Aorta (tissue), 5 donors: ENCODE measurements at places on chromosomes 4 and X. TPM values are rescaled to one million over a fixed set of nuclear protein-coding genes. Genes with fewer than 3 reads are reported as not detected.

GATA1 gene
- not detected for total RNA-seq

AMBN gene
- not detected for total RNA-seq

ADH1B gene
- 753 TPM for total RNA-seq

CLDN2 gene
- total RNA-seq, result not detected

P2RY10 gene
- 1.1 TPM for total RNA-seq

FGFBP2 gene
- total RNA-seq, result 1.6 TPM

MXRA5 gene
- 13.5 TPM for total RNA-seq

IGSF1 gene
- total RNA-seq, result 3.2 TPM

DNA sequence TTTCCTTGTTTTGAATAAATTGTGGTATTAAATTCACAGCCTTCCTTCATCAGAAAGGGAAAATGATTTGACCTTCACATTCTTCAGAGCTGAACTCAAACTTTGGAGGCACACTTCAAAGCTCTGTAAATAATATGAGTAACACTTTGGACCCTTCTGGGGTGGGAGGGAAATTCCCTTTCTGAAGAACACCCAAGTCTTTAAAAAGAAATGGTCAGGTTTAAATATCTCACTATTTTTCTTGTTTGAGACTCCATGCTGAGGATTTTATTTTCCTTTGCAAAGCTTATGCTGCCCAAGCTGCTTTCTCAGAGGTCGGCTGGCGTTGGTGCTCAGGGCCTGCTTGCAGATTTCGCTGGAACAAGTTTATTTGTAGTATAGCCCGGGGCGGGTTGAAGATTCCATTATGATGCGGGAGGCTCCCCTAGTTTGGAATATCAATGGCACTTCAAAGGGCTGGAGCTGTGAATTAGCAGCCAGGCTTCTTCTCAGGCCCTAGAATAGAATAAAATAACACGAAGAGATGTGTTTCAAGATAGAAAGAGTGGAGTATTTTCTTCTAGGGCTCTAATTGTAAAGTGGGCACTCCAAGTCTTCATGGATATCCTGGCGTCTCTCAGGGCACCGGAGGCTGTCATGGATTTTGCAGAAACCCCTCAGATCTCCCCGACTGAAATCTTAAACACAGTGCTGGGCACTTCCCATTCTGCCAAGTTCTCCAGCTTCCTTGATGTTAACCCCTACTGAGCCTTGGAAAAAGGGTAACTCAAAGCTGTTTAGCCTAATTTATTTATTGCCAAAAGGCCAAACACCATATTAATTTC is 315.6 kb downstream of the GPAT3 start:
- DNase-seq, result no peak
- no peak overlapping the region for H3K27ac ChIP-seq
- no peaks in the 10 kb centered on the region for H3K36me3 ChIP-seq
- no peaks in the 10 kb centered on the region for H3K4me1 ChIP-seq
- no peak overlapping the region for H3K4me3 ChIP-seq

DNA sequence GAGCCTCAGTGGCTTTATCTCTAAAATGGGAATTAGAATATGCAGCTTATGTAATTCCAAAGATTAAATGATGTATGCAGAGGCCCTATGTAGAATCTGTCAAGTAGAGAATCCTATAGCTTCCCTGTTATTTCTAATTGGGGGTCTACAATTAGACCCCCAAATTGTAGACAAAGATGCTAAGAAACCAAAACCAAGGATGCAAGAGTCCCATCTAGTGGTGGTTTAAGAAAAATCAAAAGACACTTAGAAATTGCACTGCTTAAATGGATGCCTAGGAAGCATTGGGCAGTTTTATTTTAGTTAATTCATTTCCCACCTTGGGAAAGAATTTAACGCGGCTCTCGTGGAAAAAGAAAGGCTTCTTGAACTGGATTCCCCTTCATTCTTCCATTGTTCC is 115.2 kb downstream of the GABRA2 start:
- H3K27ac ChIP-seq, result no peak overlapping the region
- H3K36me3 ChIP-seq, result no peaks in the 10 kb centered on the region
- no peaks in the 10 kb centered on the region for H3K4me1 ChIP-seq
- no peak overlapping the region for H3K4me3 ChIP-seq
- DNase-seq, result no peak
- H3K27me3 ChIP-seq, result no peaks in the 10 kb centered on the region

DNA sequence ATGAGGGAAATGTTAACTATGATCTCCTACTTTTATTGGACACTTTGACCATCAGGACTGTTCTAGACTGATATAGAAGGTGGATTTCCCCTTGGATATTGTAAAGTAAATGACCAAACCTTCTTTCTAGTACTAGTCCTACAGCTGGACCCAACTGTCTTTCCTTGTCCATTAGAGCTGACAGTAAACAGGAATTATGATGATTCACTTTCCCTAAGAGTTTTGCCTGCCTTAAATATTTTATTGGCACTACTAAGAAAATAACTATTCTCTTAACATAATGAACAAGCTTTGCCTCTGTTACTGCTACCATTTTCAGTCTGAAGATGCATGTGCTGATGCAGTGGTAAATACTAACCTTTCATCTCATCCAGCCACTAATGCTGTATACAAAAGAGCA is 915.4 kb downstream of the CENPC start:
- H3K4me1 ChIP-seq, result no peaks in the 10 kb centered on the region
- no peaks in the 10 kb centered on the region for H3K36me3 ChIP-seq
- no peak for DNase-seq
- no peak overlapping the region for H3K27ac ChIP-seq
- H3K4me3 ChIP-seq, result no peak overlapping the region

DNA sequence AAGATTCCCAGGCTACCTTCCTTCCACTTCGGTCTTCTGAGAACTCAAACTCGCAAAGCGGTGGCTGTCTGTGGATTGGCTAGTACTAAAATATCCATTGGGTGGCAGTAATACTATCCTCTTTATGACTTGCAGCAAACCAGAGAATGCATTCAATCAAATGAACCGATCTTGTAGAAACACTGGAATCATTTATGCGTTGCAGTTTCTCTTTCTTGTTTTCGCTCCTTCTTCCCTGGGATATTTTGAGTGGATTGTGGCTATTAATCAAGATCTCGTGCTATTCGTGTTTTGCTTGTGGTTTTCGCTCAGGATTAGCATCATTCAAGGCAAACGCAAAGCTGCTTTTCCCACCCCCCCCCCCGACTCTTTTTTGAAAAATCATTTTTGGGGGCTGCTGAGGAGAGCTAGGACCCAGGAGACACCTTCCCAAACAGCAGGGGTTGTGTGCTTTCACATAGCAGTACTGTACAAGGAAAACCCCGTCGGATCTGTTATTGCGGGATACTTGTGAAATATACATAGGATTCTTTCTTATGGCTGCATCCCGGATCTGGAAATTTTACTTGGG is at the start of gene IL1RAPL1:
Gene IL1RAPL1, plus strand, starts transcription at position 466 of the 571 bp plus-strand sequence.
- no peak for DNase-seq
- no peak within 1 kb of the TSS for H3K27ac ChIP-seq
- H3K4me1 ChIP-seq, result no peaks in the 10 kb centered on the region
- peak within 1 kb of the TSS; percentile 40 for H3K4me3 ChIP-seq

- H3K4me1 ChIP-seq, result no peaks in the 10 kb centered on the region
- H3K4me3 ChIP-seq, result no peak overlapping the region
- H3K27ac ChIP-seq, result no peak overlapping the region
Measured at GRCh38 chrX:120476714-120477113, 7.6 kb upstream of the LAMP2 start.

DNA sequence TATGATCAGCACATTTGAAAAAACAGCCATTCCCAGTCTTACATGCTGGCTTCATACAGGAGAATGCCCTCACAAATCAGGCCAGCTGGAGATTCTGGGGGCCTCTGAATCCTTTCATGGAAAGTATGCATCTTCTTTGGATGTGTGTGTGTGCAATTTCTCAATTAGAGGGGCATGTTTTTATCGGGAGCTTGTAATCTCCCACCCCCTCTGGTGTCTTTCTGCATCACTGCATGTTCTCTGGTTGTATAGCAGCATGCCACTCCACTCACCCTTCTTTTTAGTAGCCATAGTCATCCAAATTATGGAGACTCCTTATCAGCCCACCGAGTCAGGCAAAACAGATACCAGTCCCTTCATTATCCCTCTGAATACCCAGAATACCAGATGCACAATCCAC is 282.2 kb upstream of the SLIT2 start:
- H3K27ac ChIP-seq, result no peak overlapping the region
- H3K4me1 ChIP-seq, result no peaks in the 10 kb centered on the region
- no peaks in the 10 kb centered on the region for H3K27me3 ChIP-seq

GRCh38 chr4:35802644-35803043 is 441.7 kb downstream of the ARAP2 start:
- H3K4me1 ChIP-seq, result no peaks in the 10 kb centered on the region
- DNase-seq, result no peak
- H3K27ac ChIP-seq, result no peak overlapping the region
- no peaks in the 10 kb centered on the region for H3K27me3 ChIP-seq
- no peaks in the 10 kb centered on the region for H3K36me3 ChIP-seq
- no peak overlapping the region for H3K4me3 ChIP-seq

GRCh38 chr4:114558446-114559020 is 40.1 kb upstream of the UGT8 start:
- no peak overlapping the region for H3K4me3 ChIP-seq
- H3K27ac ChIP-seq, result no peak overlapping the region
- DNase-seq, result no peak

GRCh38 chr4:101288365-101289145 is 58.8 kb downstream of the PPP3CA start:
- DNase-seq, result no peak
- H3K36me3 ChIP-seq, result no peaks in the 10 kb centered on the region
- no peaks in the 10 kb centered on the region for H3K27me3 ChIP-seq

- no peaks in the 10 kb centered on the region for H3K4me1 ChIP-seq
- no peaks in the 10 kb centered on the region for H3K36me3 ChIP-seq
- no peak for DNase-seq
- H3K27ac ChIP-seq, result no peak overlapping the region
- H3K4me3 ChIP-seq, result no peak overlapping the region
- no peaks in the 10 kb centered on the region for H3K27me3 ChIP-seq
Measured at GRCh38 chr4:183430994-183431347, 13.5 kb upstream of the CDKN2AIP start.

DNA sequence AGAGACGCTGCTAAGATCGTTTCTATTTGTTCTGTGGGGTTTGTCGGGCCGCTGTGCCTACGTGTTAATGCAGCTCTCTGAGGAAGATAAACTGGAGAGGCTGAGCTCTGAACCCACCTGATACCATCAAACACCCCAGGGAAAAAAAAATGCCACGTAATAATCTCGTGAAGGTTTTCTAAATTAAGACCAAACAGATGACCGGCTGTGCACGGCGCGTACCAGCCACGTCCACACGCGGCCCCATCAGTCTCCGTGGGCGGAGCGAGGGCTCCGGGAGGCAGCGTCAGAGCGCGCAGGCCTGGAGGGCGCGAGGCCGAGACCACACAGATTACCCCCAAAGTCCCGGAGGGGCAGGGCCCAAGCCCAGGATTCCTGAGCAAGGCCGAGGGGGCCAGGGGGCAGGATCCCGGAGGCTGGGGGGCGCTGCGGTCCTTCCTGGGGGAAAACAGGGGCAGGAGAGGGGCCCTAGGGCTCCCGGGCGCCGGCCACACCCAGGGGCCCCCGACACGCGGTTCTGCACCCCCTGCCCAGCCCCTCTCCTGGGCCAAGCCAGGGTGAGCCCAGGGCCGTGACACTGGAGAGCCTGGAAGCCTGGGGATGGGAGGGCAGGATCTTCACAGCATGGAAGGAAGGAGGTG is 91.9 kb downstream of the FAM53A start:
- H3K4me1 ChIP-seq, result no peaks in the 10 kb centered on the region
- no peak for DNase-seq
- no peaks in the 10 kb centered on the region for H3K36me3 ChIP-seq
- H3K27me3 ChIP-seq, result no peaks in the 10 kb centered on the region
- no peak overlapping the region for H3K4me3 ChIP-seq

- H3K36me3 ChIP-seq, result no peaks in the 10 kb centered on the region
- H3K27ac ChIP-seq, result no peak overlapping the region
- H3K4me3 ChIP-seq, result peak overlapping the region; percentile 48
- no peak for DNase-seq
Measured at GRCh38 chrX:117972711-117973109, 143.9 kb downstream of the KLHL13 start.

GRCh38 chrX:153460826-153461225 is 9.6 kb downstream of the HAUS7 start:
- H3K36me3 ChIP-seq, result no peaks in the 10 kb centered on the region
- H3K27me3 ChIP-seq, result no peaks in the 10 kb centered on the region
- H3K4me1 ChIP-seq, result no peaks in the 10 kb centered on the region
- DNase-seq, result no peak
- H3K4me3 ChIP-seq, result no peak overlapping the region
- no peak overlapping the region for H3K27ac ChIP-seq

GRCh38 chr4:6892190-6892908 is 17.3 kb upstream of the TBC1D14 start:
- H3K27ac ChIP-seq, result no peak overlapping the region
- no peaks in the 10 kb centered on the region for H3K36me3 ChIP-seq
- no peak overlapping the region for H3K4me3 ChIP-seq
- H3K27me3 ChIP-seq, result no peaks in the 10 kb centered on the region
- H3K4me1 ChIP-seq, result no peaks in the 10 kb centered on the region

GRCh38 chr4:915595-915994 is 16.5 kb downstream of the GAK start:
- no peak overlapping the region for H3K4me3 ChIP-seq
- H3K4me1 ChIP-seq, result no peaks in the 10 kb centered on the region
- H3K36me3 ChIP-seq, result peaks cover 4% of the 10 kb centered on the region

DNA sequence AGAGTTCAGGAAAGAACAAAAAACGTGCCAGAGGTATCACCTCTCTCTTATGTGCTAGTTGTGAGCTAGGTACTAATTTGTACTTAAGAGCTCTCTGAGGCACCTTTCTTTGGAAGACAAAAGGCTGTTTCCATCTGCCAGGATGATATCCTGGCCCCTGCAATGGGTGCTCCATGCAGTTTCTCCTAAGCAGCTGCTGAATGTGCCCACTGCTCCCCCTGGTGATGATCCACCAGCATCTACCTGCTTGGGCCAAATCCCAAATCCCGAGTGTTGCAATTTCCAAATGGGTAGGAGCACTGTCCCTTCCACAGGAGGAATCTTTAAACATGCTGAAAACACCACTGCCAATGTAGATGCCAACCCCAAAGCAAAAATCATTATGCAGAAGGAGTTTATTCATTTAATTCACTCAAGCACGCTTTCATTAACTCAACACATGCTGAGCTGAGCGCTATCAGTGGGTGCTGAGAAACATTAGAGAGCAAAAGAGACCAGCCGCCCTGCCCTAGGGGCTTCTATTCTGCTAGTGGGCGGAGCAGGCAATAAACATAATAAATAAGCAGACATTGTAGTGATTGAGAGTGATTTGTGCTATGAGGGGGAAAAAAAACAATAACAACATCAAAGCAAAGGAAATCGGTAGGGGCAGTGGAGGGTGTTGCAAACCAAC is 69.6 kb upstream of the C4orf50 start:
- H3K4me1 ChIP-seq, result no peaks in the 10 kb centered on the region
- no peak for DNase-seq
- no peak overlapping the region for H3K4me3 ChIP-seq

DNA sequence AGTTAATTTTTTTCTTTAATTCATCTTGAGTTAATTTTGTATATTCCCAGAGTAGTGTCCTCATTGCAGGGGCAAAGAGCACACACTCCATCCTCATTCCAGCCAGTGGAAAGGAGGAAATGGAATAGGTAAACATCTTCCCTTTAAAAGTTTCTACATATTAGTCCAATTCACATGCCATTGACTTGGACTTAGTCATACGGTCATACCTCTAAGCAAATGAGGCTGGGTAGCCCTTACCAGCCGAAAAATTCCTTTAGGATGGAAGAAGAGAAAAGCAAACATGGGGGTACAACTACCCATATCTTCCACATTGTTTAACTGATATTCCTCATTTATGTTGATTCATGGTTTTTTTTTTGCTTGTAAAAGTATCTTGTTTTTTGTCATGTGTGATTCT is 37.4 kb upstream of the NDP start:
- DNase-seq, result no peak
- H3K4me3 ChIP-seq, result no peak overlapping the region
- peaks cover 2% of the 10 kb centered on the region for H3K4me1 ChIP-seq
